ENCODE measurements at places on chromosomes 7 and 10.

GRCh38 chr7:28503396-28503795 lies 91.1 kb downstream of the CREB5 start:
- DNase-seq = no peak

DNA sequence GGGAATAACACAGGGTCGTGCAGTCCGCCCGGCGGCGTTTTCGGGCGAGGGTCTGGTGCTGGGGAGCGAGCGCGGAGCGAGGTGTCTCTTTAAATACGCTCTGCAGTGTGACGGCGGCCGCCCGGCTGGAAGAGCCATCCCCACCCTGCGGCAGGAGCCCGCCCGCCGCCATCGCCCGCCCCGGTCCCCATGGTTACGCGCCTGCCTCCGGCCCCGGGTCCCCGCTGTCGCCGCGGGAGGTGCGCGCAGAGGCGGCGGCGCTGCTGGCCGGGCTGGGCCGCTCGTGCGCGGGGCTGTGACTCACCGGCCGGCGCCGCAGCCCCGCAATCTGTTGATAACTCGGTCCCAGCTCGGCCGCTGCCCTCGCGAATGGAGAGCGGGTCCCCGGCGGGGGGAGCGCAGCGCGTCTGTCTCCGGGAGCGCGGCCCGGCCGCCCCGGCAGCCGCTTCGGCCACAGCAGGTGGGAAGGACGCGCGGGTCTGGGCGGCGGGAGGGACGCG lies at the start of gene ADGRA1:
Gene ADGRA1 (plus strand): TSS at position 246 of the 500 bp plus-strand sequence. CDS start 986 bp downstream, outside the sequence.
- no peak for DNase-seq

DNA sequence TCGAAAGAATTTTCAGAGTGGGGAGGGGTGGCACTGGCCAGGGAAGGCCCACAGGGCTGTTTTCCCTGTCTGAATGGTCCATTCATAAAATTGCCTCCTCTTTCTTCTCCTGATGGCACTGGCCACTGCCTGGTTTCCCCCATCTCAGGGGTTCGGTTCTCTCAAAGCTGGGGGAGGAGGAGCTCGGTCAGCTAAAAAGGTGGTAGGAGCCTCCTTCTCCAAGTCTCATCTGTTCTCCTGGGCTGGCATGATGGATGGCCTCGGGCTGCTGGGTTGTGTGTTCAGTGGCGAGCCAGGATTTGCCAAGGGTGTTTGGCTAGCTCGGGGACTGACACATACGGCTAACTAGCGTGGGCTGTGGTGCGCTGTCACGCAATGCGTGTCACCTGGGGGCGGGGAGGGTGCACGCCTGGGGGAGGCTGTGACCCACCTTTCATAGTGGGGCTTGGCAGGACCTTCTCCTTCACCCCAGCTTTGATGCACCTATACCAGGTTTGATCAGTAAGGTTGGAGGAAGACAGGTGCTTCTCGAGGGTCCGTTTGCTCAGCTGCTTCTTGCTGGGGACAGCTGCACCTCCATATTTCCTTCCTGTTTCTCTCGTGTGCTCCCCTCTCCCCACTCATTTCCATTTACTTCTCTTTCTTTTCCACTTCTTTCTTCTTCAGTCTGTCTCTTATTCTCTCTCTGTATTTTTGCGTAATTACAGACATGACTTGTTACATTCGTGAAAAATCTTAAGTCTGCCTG lies 36.3 kb downstream of the RBM20 start:
- no peak for DNase-seq

- DNase-seq = no peak
These were observed 30.1 kb downstream of the PDZD8 start for GRCh38 chr10:117345143-117345542.

- no peak for DNase-seq
These were observed 15.4 kb upstream of the MYL7 start for GRCh38 chr7:44156453-44157010.

- no peak for DNase-seq
These were observed 63.4 kb downstream of the RNF32 start for GRCh38 chr7:156703773-156704482.

DNA sequence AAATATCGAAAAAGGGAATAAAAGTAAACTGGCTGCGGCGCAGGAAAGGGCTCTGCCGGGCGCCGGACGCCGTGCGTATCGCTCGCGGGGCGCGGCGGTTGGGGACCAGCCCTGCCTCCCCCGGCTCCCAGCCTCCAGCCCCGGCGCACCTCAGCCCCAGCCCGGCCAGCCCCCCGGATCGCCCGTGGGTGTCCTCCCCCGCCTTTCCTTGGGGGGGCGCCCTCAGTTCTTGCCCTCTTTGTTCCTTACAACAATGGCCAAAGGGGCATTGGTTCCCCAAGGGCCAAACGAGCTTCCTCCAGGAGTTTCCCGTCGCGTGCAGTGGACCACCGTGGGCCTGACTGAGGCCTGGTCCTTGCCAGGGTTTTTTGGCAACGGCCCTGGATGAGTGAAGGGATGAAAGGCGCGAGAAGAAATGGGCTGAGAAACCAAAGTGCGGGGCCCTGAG lies 1.2 kb downstream of the MACROH2A2 start:
- DNase-seq = no peak

DNA sequence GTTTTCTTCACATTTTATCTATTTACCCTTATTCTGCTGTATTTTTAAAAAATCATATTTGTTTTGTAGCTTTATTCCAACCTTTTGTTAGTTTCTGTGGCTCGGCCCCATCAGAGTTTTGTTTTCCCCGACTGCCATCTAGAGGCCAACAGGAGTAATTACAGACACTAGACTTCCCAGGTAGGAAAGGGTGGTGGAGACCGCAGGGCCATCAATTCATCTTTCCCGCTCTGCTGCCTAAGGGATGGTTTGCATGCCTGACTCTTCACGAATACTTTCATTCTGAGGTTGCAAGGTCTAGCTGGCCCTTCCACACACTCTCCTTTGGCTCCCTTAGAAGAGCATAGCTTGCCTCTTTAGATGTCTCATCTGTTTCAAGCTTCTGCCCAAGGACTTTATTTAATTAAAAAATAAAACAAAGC lies 38.3 kb downstream of the LYZL2 start:
- DNase-seq = peak; percentile 30

- DNase-seq = peak; percentile 9
These were observed 32.3 kb upstream of the FAM204A start for GRCh38 chr10:118374404-118374803.

All from foreskin fibroblast (primary cell).